CD4-positive, alpha-beta T cell treated with Interferon alpha-2 for 1 hour (primary cell): ENCODE measurements at places on chromosomes 1 and 21.

GRCh38 chr21:35521293-35521692 lies 472.2 kb upstream of the RUNX1 start:
- DNase-seq = no peak

GRCh38 chr1:156746728-156747631 lies 4.5 kb downstream of the HDGF start:
- DNase-seq = peak; percentile 78

GRCh38 chr1:241610056-241610815 lies 29.9 kb downstream of the CHML start:
- DNase-seq = no peak

GRCh38 chr1:67135354-67135753 lies 584 bp upstream of the C1orf141 start:
- no peak for DNase-seq

DNA sequence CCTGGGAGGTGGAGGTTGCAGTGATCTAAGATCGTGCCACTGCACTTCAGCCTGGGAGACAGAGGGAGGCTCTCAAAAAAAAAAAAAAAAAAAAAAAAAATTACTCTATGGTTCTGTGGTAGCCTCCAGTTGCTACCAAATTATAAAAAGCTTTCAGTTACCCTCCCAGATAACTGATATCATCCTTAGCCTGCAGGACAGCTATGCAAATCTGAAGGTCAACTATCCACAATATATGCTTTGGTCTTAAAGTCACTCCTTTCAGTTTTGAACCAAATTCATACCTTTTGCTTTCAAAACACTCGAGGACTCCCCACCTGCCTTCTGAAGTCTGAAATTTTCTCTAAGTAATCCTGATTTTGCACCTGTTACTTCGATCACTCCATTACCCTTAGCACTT lies 3.1 kb downstream of the MIXL1 start:
- DNase-seq = no peak

GRCh38 chr1:84146411-84147032 lies 2.5 kb downstream of the PRKACB start:
- no peak for DNase-seq

- DNase-seq = no peak
Measured at GRCh38 chr21:31222142-31222541, 121.9 kb downstream of the TIAM1 start.

- no peak for DNase-seq
Measured at GRCh38 chr1:19412654-19413053, 72.7 kb downstream of the CAPZB start.

DNA sequence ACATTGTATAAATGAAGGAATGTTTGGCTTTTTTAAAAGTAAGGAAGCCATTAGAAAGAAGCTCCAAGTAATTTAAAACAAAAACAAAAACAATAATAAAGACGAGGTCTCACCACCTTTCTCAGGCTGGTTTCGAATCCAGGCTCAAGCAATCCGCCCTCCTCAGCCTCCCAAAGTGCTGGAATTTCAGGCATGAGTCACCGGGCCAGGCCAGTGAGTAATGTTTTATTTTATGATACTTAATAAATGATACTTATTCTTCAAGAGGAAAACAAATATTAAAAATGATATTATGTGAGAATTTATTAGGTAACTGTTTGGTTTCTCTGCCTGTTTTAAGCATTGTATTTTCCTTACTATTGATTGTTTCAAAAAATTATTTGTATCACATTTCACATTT lies 201.4 kb upstream of the BRINP3 start:
- no peak for DNase-seq

- DNase-seq = no peak
Measured at GRCh38 chr1:106232128-106232527, 824.3 kb upstream of the PRMT6 start.

- no peak for DNase-seq
Measured at GRCh38 chr1:216630532-216630931, 92.7 kb downstream of the ESRRG start.

DNA sequence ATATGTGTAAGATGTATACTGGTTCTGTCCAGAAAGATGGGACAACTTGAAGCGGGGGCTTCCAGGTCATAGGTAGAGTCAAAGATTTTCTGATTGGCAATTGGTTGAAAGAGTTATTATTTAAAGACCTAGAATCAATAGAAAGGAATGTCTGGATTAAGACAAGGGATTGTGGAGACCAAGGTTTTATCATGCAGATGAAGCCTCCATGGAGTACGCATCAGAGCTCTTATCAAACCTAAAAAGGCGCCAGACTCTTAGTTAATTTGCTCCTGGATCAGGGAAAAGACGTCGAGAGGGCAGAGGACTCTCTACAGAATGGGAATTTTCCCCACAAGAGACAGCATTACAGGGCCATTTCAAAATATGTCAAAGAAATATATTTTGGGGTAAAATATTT lies 23.7 kb upstream of the ETV3 start:
- no peak for DNase-seq

DNA sequence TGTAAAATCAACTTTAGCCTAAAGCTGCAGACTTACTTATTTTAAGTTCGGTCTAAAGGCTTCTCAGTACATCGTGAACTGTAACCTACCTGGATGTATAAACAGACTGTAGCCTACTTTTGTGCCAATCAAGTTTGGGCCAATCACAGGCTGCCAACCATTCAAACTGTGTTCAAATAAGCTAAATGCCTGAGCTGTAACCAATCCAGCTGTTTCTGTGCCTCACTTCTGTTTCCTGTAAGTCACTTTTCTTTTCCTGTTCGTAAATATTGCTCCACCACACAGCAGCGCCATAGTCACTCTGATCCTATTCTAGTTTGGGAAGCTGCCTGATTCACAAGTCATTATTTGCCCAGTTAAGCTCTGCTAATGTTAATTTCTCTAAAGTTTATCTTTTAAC lies 37.5 kb upstream of the SLAMF9 start:
- DNase-seq = peak; percentile 29

- DNase-seq = peak; percentile 5
Measured at GRCh38 chr1:10429868-10430215, 391 bp upstream of the CENPS start.

GRCh38 chr21:36847189-36847588 lies 119.3 kb downstream of the HLCS start:
- no peak for DNase-seq

- no peak for DNase-seq
Measured at GRCh38 chr1:209113521-209113920, 470.0 kb upstream of the CAMK1G start.

GRCh38 chr1:220084460-220084859 lies 5.1 kb downstream of the BPNT1 start:
- no peak for DNase-seq

DNA sequence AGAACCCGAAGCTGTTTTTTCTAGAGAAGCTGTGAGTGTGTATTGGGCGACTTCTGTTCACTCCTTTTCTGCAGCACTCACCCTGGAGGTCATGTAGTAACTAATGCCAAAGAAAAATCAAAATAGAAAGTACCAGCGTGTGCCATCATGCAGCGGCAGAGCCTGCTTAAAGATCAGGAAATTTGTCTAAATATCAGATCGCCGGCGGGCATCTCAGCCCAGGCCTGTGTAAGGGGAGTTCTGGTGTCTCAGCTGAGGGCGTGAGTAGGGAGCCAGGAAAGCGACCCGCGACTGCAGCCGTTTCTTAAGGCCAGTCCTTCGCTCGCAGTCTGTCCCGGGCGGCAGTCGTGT lies 768 bp downstream of the EDARADD start:
- DNase-seq = no peak

- DNase-seq = no peak
Measured at GRCh38 chr1:70528590-70529333, 117.7 kb downstream of the CTH start.

- DNase-seq = no peak
Measured at GRCh38 chr1:153698020-153698922, 19.8 kb downstream of the NPR1 start.

GRCh38 chr1:155569988-155570592 lies 7.5 kb upstream of the ASH1L start:
- DNase-seq = no peak

DNA sequence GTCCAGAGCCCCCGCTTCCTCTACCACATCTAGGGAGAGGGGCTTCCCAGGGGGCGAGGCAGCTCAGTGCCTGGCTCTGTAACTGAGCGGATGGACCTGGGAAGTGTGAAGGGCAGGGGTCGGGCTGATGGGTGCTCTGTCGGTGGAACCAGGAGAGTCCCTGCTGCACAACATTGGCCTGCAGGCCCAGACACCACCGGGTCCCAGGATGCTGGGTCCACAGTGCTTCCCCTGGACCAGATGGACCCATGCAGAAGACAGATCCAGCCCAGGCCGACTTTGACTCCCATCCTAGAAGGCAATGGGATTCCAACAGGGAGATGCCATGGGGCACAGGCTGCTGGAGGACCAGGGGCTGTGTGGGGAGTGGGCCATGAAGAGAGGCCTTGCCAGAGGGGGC lies 212.9 kb downstream of the GRIK3 start:
- DNase-seq = no peak

GRCh38 chr1:20184481-20184900 lies 1.4 kb upstream of the UBXN10 start:
- DNase-seq = no peak

DNA sequence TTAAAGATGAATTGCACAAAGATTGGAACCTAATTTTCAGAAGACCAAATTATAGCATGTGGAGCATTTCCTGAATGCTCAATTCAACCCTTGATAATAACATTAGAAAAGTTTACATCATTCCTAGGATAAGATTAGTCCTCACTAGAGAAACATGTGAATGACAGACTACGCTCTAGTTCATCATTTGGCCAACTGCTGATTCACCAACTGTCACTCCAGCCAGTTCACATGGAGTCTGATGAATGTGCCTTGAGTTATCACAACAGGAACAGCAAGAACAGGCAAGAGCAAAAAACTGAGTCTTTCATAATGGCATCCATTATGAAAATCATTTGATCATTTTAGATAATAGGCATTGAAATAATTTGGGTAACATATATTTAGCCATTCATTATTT lies 415.9 kb downstream of the PTPRC start:
- DNase-seq = no peak

DNA sequence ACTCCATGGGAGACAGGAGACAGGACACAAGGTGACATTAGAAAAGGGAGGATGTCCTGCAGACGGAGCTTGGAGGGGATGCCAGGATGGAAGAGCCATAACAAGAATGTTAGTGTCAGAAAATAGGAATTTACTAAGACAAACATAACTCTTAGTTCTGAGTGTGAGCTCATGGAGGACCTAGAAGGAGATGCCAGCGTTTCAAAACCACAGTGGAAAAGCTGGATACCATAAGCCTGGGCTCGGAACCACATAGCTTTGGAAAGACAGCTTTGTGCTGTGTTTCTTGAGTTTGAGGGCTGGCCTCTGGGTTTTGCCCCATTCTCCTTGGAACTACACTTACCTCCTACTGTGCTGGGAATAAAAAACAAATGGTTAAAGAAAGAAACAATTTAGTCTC lies 128.4 kb downstream of the S1PR1 start:
- no peak for DNase-seq

GRCh38 chr1:110187139-110187890 lies 22.8 kb upstream of the KCNC4 start:
- no peak for DNase-seq

- no peak for DNase-seq
Measured at GRCh38 chr1:199857108-199857507, 170.4 kb upstream of the NR5A2 start.

DNA sequence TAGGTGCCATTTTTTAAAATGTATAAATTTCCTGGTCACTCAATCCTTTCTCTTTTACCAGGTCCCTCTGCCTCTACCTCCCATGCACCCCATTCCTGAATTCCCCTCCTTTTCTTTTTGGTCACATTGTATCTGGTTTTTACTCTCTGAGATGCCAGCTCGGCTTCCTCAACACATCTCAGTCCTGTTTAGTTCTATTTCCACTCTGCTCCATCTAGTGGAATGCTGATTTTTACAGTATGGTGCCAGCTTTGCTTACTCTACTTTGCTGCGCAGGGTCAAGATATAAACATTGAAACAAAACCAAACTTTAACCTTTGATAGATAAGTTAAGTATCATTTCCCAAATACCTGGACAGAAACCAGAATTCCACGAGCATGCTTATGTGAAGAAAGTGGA lies 96.0 kb downstream of the ESRRG start:
- DNase-seq = no peak

DNA sequence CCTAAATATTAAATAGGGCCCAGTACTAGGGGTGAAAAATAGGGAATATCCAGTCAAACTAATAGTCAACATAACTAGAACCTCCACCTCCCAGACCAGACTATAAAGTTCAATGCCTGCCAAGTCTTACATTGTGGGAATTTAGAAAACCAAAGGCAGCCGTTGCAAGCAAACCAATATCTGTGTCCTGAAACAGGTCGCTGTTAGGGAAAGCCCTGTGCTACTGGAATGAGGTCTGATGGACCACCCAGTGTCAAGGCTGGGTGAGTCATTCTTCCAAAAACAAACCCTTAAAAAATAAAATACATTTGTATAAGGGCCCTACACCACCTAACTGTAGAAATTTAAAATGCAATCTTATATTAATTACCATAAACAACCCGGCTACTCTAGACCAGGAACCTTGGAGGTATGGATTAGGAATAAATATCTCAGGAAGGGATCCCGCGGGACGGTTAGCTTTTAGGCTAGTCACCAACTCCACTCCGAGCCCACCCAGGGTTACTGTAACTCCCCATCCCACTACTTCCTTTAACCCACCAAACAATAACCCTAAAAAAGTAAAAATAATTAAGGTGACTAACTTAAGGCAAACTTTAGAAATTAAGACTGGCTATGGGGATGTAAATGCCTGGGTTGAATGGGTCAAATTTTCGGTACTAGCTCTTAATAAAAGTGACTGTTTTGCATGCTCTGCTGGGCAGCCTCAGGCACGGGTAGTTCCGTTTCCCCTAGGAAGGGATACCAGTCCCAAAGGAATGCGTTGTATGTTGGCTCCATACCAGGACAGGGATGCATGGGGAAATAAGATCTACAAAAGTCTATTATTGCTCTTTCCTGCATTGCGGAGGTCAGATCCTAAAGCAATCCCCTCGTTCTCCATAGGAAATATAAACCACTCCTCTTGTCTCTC lies 65.4 kb upstream of the TLR5 start:
- DNase-seq = no peak

GRCh38 chr21:32136546-32136945 lies 142.3 kb downstream of the MIS18A start:
- no peak for DNase-seq

- DNase-seq = no peak
Measured at GRCh38 chr1:248793592-248793991, 32.1 kb downstream of the SH3BP5L start.

GRCh38 chr1:40032240-40032891 lies 8.2 kb upstream of the CAP1 start:
- peak; percentile 51 for DNase-seq

GRCh38 chr1:174433451-174433850 lies 14.3 kb upstream of the GPR52 start:
- no peak for DNase-seq

DNA sequence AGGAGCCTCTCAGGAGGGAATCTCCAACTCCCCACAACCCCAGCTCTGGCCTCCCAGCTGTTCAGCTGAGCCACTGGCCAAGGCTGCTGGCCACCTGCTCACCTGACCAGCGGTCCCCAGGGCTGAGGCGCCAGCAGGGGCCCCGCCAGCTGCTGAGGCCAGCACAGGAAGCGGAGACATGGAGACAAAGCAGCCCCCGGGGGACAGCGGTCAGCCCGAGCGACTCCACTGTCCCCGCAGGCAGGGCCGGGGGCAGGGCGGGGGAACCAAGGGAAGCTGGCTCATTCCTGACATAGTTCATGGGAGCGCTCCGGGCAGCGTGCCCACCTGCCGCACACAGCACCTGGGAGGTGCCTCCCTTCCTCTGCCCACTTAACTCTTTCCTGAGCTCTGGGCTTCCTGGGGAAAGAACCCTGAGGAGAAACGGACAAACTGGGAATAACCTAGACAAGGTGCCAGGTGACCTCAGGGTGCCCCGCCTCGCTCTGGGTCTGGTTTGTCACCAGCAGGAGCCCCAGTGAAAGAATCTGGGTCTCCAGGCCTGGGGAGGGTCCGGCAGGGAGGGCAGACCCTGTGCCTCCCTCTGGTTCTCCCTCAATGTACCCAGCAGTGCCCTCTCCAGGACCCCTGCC lies 10.7 kb downstream of the EPHA2 start:
- DNase-seq = no peak
